ENCODE measurements at places on chromosomes 6 and 20.

GRCh38 chr6:47165918-47166317 is 123.8 kb upstream of the ADGRF1 start:
- DNase-seq = no peak

DNA sequence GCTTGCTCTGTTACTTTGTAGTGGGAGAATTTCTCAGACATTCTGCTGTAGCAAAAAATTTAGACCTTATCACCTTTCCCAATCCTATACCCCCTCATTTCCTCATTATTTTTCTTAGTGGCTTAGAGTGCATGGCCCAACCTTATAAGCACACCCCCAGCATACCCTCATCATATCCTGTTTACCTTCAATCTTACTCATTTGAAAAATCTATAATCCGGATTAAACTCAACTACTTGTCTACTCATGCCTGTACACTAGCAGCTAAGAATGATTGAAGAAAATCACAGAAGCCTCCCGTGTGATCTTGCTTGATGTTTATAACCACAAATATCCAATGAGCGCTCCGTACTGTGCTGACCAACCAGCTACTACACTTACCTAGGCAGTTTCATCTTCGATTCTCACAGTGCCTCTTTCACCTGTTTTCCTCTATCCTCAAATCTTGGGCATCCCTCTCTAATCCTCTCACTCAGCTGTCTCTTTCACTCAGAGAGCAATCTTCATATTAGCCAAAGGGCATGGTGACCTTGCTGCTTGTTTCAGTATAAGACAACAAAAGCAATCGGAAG is 36.6 kb downstream of the AIG1 start:
- no peak for DNase-seq

DNA sequence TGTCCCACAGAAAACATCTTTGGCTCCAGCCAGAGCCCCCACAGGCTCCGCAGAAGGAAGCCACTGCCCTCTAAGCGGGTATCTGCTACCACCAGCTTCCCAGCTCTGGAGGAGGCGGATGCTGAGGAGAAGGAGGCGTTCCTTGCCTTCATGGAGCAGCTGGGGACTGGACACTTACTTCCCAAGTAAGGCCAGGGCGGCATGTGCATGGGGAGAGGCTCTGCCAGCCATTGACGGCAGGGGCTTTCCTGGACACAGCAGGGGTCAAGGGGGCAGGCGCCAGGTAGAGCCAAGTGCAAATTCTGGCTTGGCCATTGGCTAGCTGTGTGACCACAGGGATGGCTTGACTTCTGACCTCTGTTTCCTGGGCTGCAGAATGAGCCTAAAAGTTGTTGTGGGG is 17.8 kb downstream of the RAB44 start:
- no peak for DNase-seq

DNA sequence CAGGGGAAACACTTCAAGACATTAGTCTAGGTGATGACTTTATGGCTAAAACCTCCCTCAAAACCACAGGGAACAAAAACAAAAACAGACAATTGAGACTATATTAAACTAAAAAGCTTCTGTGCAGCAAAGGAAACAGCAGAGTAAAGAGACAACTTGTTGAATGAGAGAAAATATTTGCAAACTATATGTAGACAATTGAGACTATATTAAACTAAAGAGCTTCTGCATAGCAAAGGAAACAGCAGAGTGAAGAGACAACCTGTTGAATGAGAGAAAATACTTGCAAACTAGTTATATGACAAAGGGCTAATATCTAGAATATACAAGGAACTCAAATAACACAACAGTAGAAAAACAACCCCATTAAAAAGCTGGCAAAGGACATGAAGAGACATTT is 136.4 kb downstream of the IBTK start:
- no peak for DNase-seq

- DNase-seq = no peak
Measured at GRCh38 chr6:166024252-166024651, 143.4 kb downstream of the TBXT start.

Data from activated gamma-delta T cell treated with Interleukin-2 at 50 U/mL for 16 hours (primary cell).